SHP77 (cell line): ENCODE measurements at places on chromosomes 2 and 18.

DNA sequence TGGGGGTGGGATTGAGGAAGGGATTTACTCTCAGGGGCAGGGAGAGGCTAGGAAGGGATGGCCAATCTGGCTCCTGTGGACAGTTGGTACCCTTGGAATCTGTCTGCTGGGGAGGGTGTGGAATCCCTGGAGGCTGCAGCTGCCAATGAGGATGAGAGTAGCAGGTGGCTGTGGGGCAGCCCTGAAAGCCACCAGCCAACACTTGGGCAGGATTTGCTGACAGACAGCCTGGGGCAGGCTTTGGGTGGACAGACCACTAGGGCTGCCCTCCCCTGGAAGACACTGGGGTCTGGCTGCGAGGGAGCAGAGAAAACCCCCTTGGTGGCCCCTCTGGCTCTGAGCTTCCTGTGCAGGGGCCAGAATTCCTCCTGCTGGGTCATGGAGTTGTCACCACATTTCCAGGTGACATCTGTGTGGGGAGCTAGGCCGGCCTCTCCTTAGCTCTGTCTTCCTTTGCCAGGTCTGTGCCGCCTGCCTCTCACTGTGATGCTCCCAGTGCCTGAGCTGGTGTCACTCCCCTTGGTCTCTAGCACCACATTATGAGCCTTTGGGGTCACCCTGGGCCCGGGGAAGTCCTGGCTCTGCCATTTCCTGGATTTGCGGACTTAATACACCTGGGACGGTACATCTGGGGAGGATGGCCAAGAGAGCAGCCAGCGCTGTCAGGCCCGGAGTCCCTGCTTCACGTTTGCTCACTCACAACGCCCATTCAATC is 13.4 kb upstream of the ARHGEF4 start:
- DNase-seq = no peak

DNA sequence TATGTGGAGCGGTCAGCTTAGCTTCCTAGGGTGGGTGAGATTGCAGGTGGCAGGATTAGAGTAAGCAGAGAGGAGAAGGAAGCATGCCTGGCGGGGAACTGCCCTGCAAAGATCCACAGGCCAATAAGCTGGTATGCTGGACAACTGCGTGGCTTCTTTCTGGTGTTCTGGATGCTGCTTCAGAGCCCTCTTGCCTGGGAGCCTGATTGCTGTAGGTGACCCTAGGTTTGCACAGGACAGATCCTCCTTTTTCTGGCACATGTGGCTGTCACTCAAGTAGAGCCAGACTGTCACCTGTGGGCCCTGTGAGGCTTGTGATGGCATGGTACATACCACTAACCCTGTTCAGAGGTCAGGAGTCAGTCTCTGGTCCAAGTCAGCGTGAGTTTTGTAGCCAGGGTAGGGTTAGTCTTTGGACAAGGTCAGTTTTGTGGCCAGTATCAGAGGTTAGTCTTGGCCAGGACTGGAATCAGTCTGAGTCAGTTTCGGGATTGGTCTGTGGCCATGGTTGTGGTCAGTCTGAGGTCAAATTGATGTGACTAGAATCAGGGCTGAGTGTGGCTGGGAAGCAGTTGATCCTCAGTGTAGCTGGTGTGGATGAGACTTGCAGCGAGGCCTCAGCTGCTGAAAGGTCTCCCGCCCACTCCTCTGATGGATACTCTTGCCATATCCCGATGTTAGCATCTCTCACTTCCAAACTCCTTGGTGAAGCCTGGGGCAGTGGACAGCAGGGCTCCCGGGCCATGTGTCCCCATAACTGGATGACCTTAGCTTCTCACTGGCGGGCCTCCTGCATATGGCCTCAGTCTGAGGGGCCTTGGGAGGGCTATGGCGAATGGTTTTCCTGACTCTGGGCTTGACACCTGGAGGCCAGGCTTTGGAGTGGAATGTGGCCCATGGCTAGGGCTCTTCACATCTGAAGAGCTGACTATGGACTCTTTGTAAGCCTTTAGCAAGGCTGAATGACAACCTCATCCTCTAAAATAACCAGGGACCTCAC is 260.5 kb downstream of the DYSF start:
- no peak for DNase-seq

DNA sequence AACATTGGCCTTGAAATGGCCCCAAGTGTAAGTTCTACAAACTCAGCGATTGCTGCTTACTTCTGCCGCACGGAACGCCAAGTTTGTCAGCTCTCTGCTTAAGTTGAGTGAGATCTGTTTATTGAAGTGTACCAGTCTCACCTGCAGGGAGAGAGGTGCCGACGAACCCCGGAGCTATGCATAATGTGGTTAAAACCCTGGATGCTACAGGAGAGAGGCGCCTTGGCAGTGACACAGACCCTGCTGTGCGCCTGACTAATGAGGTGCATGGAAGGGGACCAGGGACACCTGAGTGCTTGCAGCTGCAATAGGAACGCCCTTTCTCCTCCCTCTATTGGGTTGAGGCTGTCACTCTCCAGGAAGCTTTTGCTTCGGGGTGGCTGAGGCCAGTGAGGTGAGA is 979 bp downstream of the SLC9A2 start:
- no peak for DNase-seq

GRCh38 chr2:113692698-113693428 is 63.6 kb downstream of the SLC35F5 start:
- no peak for DNase-seq
